Cerebellar nuclear complex (tissue), 1 donor: ENCODE measurements at places on chromosomes 11 and 22.

- no peak for DNase-seq
These were observed 12.9 kb downstream of the CHEK1 start for GRCh38 chr11:125637840-125638239.

DNA sequence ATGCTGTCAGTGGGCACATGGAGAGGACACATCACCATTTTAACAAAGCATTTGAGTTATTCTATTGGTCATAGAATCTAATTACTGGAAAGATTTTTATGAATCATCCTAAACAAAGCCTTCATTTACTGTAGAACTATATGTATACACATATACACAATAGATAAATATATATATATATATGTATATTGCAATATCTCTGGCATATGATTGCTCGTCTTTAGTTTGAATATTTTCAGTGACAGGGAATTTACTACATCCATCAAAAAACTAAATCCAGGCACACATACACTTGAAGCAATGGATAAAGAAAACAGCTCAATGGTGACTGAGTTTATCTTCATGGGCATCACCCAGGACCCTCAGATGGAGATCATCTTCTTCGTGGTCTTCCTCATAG, at the start of gene OR5AR1:
Gene OR5AR1, plus strand, starts transcription at position 301 of the 400 bp plus-strand sequence. Its CDS starts 0 bp downstream, at position 301.
- DNase-seq: no peak

DNA sequence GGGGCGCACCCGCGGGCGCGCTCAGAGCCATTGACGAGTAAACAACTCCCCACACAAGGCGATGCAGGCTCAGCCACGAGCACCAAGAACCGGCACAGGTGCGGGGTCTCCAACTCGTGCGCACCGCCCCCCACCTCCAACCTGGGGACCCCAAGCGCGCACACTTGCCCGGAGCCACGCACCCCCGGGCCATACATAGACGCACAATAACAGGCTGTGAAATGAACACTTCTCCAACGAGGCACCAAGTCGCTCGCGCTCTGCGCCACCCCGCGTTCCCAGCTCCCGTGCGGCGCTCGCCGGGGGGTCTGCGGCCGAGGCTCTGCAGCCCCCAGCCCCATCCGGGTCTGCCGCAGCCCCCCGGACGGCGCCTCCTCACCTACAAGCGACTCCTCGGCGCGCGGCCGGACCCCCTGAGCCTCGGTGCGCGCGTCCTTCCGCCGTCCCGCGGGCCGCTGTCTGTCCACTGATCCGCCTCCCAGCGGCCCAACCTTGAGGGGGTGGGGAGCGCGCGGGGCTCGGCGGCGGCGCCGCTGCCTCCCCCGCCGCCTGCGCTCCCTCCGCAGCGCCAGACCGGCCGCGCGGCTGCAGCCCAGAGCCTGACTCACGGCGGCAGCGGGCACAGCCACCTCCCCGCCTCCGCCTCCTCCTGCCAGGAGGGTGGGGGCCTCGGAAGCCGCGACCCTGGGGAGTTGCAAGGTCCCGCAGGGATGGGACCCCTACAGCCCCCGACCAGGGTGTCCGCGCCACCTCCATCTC, 1.6 kb downstream of the IFITM10 start:
- DNase-seq: no peak

DNA sequence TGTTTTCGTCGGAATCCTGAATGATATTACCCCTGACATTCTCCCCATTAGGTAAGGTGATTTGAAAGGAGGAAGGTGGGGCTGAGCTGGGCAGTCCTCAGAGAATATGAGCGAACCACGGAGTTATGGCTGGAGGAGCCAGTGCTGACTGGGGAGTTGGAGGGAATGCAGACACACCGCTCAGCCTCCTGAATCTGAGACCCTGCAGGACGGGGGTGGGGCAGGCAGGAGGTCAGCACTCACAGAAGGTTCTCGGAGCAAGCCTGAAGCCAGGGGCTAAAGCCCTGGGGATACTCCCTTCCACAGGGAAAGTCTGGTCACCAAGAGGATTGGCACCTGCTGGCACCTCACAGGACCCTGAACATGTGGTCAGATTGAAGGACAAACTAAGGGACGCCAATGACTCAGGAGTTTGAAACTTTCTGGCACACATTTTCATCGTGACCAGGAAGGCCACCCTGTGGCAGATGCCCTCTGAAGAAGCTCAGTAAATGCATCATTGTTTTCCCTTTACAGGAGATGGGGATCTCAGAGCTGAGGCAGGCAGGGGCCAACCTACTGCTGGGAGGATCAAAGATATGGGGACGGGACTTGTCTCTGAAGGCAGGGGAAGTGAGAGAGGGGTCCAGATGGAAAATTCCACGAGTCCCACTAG, 26.9 kb upstream of the FCHSD2 start:
- DNase-seq: no peak

- no peak for DNase-seq
These were observed 14.3 kb downstream of the CLDN5 start for GRCh38 chr22:19509923-19510322.

DNA sequence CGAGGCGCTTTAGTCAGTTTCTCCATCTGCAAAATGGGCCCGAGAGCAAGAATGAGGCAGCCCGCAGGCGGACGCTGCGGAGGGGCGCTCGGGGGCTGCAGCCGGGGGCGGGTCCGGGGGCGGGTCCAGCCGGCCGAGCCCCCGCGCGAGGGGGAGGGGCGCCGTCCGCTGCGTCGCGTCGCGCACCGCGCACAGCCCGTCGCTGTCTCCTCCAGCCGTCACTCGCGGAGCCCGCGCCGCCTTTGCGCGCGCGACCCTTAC, 282 bp downstream of the PC start:
- DNase-seq: no peak

- no peak for DNase-seq
These were observed 2.7 kb upstream of the SDF2L1 start for GRCh38 chr22:21639359-21639758.

- DNase-seq: no peak
These were observed 15.3 kb downstream of the CLPB start for GRCh38 chr11:72418834-72419560.

- DNase-seq: no peak
These were observed 3.9 kb upstream of the GNAZ start for GRCh38 chr22:23066200-23067022.
